Putamen (tissue), 1 donor: ENCODE measurements at places on chromosomes 12 and 14.

DNA sequence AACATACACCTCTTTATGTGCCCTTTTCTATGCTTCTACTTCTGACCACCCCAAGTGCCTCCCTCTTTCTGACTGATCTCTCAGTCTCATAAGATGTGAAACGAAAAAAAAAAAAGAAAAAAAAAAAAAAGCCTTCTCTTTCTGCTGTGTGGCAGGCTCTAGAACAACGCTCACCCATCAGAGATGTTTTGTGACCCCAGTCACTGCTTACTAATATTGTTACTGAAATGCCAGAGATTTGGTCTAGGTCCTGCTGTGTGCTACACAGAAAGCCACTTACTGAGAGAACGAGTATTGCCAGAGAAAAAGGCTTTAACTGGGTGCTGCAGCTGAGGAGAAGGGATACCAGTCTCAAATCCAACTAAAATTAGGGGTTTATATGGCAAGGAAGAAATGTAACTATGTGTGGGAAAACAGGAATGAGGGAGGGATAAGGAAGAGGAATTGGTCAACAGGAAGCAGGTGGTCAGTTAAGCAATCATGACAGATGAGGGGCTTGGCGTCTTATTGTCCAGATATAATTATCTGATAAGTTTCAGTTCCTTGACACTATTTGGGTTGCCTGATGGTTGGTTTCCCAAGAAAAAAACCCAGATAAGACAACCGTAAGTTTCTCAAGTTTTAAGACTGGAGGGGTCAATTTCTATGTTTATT is 149.0 kb downstream of the NAV3 start:
- no peak for DNase-seq

- no peak for DNase-seq
Observed at GRCh38 chr12:88801227-88802095, 221.2 kb upstream of the KITLG start.

GRCh38 chr14:96091941-96092411 is 52.8 kb downstream of the C14orf132 start:
- no peak for DNase-seq

DNA sequence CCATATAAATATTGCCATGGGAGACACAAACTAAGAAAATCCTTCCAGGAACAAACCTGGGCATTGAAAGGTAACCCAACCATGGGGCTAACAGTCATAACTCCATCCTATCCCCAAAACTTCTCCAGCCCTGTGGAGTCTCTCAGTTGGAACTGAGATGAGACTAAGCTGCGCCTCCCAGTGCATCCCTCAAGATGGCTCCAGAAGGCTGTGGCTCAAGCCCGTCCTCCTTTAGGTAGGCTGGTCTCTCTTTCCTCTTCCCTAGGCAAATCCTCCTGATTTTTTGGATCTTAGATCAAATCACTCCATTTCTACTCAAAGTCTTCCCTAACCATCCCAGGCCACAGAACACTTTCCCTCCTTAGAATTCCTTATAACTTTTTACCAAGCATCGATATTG is 364.3 kb upstream of the CCDC196 start:
- DNase-seq: no peak

- no peak for DNase-seq
Observed at GRCh38 chr12:28814246-28814645, 334.8 kb upstream of the FAR2 start.

DNA sequence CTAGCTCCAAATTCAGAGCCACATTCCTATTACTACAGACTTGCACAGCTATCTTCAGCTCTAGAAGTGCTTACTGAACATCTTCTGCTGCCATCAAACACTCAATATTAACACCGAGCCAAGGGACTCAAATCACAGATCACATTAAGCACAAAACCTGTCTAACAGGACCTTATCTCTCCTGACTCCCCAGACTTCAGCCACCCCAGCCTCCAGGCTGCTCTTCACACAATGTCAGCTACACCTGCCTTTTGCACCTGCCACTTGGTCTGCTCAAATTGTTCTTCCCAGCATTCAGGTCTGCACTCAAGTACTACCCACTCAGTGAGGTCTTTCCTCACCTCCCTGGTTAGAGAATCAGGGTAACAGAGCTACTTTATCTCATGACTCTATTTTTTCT is 57.1 kb downstream of the GALC start:
- no peak for DNase-seq

GRCh38 chr14:57747036-57747435 is 118.9 kb downstream of the SLC35F4 start:
- DNase-seq: no peak

GRCh38 chr14:29814156-29815015 is 113.3 kb downstream of the PRKD1 start:
- DNase-seq: peak; percentile 70

GRCh38 chr12:105332925-105333324 is 2.4 kb downstream of the C12orf75 start:
- no peak for DNase-seq

- no peak for DNase-seq
Observed at GRCh38 chr14:68084256-68084655, 264.7 kb downstream of the RAD51B start.

DNA sequence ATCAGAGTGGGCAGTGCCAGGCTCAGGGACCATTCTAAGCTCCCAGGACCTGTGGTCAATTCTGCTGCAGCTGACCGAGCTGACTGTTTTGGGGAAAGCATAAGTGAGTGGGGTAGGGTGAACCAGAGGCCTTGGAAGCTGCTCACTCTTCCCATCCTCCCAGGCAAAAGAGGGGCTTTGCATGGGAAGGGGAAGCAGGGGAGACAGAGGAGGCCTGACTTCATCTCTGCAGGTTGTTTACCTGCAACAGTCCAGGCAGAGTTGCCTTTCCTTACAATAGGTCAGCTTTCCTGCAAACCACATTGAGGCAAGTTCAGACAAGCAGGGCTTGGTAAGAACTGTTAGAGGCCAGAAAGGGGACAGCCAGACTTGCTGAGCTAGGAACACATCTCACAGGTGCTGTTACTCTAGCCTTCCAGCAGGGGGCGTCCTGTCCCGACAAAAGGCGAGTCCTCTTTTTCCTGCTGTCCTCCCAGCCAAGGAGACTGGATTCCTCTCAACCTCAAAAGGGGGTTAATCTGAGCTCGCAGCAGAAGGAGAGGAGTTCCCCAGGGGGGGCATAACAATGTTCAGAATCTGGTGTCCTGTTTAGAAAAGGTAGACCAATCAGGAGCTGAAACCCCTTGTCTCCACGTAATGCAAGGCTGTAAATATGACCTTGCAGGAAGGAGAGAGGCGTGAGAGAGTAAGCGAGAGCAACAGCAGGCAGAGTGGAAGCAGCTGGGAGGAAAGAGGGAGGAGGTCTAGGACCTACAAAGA is 4.3 kb upstream of the DHRS2 start:
- peak; percentile 66 for DNase-seq

DNA sequence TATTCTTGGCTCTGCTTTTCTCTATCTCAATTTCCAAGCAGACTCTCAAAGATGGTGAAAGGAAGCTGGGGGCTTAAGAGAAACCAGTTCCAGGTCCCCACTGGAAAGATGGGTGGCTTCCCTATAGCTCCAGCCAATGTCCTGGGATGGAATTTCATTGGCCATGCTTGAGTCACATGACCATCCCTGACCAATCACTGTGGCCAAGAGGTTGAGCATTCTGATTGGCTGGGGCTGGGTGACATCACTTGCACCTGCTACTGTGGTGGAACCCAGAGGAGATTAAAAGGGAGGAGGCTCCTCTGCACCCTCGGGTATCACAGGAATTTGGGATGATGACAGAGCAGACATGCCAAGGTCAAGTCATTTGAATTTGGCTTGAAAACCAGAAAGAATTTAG is 436.5 kb downstream of the TMEM132D start:
- DNase-seq: no peak

GRCh38 chr12:89085421-89085820 is 266.9 kb downstream of the DUSP6 start:
- DNase-seq: no peak

- DNase-seq: no peak
Observed at GRCh38 chr12:84698576-84699333, 213.8 kb downstream of the SLC6A15 start.
